ENCODE measurements at places on chromosomes 1 and 21. TPM values are rescaled to one million over a fixed set of nuclear protein-coding genes. Genes with fewer than 3 reads are reported as not detected.

Gene BSND
- not detected for total RNA-seq

Gene SH2D1B
- total RNA-seq = 0.15 TPM

Gene TTC3
- 43.2 TPM for total RNA-seq

Gene AUNIP
- total RNA-seq = 6.0 TPM

Gene LRRC53
- not detected for total RNA-seq

Gene ABCA4
- 0.10 TPM for total RNA-seq

Gene BNIPL
- not detected for total RNA-seq

Measured in A549 treated with DMSO at 1 μM for 4 hours (cell line).